ENCODE measurements at places on chromosomes 5 and 9.

DNA sequence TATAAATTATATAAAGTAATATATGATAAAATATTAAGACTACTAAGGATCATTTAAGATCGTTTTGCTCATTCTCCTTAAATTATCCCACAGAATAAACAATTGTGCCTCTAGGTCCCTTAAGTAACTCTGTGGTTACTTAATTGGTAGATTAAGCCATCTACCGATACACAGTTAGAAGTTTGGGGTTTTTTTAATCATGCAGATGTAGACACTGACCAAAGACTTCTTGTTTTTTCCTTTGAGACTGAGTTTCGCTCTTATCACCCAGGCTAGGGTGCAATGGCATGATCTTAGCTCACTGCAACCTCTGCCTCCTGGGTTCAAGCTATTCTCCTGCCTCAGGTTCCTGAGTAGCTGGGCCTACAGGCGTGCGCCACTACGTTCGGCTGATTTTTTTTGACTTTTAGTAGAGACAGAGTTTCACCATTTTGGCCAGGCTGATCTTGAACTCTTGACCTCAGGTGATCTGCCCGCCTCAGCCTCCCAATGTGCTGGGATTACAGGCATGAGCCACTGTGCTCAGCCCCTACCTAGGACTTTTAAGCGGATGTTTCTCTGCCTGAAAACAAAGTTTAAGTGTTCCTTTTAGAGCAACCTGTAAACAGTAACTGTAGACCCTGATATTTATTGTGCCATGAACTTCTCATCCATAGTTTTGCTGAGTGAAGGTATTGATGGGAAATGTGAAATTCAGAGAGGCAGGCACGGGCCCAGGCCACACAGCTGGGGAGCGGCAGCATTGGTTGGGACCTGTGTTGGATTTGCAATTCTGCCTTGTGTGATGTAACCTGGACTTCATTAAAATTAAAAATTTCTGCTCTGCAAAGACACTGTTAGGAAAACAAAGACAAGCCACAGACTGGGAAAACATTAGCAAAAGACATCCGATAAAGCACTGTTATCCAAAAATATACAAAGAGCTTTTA is 11.6 kb downstream of the CEL start:
- no peak for DNase-seq

GRCh38 chr5:59360130-59360555 is 533.4 kb downstream of the PDE4D start:
- no peak for DNase-seq

DNA sequence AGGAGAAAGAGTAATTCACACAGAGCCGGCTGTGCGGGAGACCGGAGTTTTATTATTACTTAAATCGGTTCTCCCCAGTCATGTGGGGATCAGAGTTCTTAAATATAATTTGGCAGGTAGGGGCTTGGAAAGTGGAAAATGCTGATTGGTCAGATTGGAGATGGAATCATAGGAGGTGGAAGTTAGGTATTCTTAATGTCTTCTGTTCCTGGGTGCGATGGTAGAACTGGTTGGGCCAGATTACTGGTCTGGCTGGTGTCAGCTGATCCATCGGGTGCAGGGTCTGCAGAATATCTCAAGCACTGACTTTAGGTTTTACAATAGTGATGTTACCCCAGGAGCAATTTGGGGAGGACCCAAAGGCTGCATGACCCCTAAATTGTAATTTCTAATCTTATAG is 4.6 kb upstream of the CERCAM start:
- DNase-seq: no peak

- no peak for DNase-seq
Measured at GRCh38 chr5:28751396-28751795, 1713.0 kb upstream of the CDH9 start.

DNA sequence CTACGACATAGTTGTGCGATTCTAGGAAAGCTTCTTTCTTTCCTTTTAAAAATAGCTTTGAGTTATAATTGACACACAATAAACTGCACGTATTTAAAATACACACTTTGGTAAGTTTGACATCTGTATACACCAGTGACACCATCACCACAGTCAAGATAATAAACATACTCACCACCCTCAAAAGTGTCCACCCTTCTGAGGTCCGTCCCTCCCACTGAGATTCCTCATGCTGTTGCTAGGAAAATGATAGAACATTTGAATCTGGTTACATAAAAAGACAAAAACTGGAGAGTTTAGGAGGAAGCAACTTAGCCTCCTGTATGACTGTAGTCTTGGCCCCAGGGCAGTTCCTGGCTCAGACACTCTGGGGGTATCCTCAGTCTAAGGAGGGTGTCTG is 17.2 kb downstream of the S100Z start:
- DNase-seq: no peak

DNA sequence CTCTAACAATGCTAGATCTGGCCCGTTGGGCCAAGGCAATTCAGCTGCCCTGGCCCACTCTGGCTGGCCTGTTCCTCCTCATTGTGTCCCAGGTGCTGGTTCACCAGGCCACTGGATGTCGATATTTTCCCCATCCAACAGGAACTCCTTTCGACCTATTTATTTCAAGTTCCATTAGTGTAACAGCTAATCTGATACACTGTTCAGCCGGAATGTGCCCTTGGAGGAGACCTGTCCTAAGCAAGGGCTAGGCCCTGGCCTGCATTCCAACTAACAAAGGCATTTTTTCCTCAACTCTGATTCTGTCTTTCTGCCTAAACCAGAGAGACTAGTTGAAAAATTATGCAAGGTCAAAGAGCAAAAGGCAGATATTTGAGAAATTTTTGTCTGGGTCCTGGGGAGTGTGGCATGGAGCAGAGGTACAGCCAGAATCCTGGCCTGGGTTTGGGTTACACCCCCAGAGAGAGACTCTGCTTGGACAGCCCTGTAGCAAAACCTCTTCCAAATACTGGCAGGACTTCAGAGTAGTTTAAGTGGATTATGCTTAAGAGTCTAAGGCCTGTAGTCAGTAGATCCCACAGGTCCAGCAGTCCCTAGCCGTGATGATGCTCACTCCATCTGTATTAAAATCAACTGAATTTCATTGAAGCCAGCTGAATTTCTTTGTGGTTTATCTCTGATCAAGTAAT is 36.1 kb downstream of the MARCHF11 start:
- DNase-seq: no peak

- no peak for DNase-seq
Measured at GRCh38 chr9:130304116-130304515, 38.6 kb downstream of the HMCN2 start.

- peak; percentile 93 for DNase-seq
Measured at GRCh38 chr9:131349881-131350563, 43.9 kb upstream of the PRRC2B start.

GRCh38 chr5:35799181-35799580 is 57.5 kb upstream of the IL7R start:
- no peak for DNase-seq

- no peak for DNase-seq
Measured at GRCh38 chr5:100667161-100667630, 132.0 kb downstream of the FAM174A start.

DNA sequence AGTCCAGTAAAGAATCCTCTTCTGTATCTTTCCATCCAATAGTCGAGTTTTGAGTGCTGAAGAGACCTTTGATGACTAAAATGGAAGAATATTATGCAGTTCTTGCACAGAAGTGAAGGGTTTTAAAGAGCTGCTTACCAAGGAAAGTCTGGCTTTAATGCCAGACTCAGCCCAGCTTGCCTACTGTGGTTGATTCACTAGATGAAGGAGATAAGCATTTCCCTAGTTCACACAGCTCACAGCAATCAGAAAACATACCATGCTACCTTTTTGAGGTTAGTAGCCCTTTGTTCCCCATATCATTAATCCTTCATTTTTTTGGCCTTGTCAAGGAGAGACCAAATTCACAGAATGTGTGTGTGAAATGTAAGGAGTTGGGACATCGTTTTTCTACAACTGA is 15.3 kb downstream of the IFNA5 start:
- DNase-seq: no peak

DNA sequence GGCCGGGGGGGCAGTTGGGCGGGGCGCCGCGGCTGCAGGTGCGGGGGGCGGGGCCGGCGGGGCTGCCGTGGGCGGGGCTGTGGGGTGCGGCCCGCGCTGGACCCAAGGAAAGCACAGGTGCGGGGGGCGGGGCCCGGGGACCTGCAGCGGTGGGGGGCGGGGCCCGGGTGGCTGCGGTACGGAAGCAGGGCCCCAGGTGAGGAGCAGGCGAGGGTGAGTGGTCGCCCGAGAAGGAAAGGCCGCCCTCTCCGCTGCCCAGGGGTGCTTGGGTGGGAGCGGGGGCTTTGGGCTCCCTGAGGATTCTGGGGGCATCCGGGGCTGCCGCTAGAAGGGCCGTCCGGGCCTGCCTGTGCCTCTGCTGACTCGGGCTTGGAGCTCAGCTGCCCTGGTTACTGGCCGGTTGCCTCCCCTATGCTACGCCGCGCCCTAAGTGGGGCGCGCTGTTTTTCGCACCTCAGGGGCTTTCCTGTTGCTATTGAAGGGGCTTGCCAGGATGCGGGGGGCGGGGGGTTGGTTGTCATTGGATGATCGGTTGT is 767 bp downstream of the RALGPS1 start:
- no peak for DNase-seq

DNA sequence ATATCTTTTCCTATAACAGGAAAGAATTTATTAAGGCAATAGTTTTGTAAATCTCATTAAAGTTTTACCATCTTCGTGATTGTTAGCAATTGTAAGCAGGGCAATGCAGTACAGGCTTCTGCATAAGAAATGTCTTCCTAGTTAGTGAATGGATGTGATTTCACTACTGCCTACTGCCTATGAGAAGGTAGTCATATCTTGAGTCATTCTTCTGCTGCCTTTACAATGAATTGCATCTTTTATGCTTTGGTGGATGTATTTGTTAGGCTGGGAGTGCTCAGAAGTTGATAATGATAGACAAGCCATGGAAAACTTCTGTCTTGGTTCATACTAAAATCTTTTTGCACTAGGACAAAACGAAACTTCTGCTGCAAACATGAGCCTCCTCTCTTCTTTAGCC is 128.0 kb downstream of the ADAMTSL1 start:
- no peak for DNase-seq

GRCh38 chr5:56170557-56170956 is 62.6 kb downstream of the ANKRD55 start:
- no peak for DNase-seq

Data from activated CD8-positive, alpha-beta memory T cell treated with anti-CD3 and anti-CD28 coated beads, Interleukin-2, amount 10 ng/mL, durations not matched to agents 7 days and 5 days (primary cell).